ENCODE measurements at places on chromosomes 16 and 17. TPM values are rescaled to one million over a fixed set of nuclear protein-coding genes. Genes with fewer than 3 reads are reported as not detected.

GRCh38 chr17:80452173-80452915 lies 24.1 kb downstream of the NPTX1 start:
- DNase-seq: no peak

GRCh38 chr17:39863244-39863917 lies 731 bp downstream of the IKZF3 start:
- no peak for DNase-seq

GRCh38 chr17:73401911-73402310 lies 90.1 kb upstream of the CDC42EP4 start:
- DNase-seq: no peak

DNA sequence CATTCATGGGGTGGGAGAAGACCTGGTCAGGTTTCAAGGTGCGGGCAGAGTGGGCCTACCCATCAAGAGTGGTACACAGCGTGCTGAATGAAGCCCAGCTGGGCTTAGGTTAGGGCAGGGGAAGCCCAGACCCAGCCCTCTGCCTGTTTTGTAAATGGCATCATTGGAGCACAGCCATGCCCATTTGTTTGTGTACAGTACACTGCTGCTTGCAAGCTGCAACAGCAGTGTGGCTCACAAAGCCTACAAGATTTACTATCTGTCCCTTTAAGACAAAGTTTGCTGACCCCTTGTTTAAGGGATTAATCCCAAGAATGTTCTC lies 230.1 kb upstream of the TNRC6C start:
- no peak for DNase-seq

TBC1D3C gene
- total RNA-seq: 2.5 TPM

DNA sequence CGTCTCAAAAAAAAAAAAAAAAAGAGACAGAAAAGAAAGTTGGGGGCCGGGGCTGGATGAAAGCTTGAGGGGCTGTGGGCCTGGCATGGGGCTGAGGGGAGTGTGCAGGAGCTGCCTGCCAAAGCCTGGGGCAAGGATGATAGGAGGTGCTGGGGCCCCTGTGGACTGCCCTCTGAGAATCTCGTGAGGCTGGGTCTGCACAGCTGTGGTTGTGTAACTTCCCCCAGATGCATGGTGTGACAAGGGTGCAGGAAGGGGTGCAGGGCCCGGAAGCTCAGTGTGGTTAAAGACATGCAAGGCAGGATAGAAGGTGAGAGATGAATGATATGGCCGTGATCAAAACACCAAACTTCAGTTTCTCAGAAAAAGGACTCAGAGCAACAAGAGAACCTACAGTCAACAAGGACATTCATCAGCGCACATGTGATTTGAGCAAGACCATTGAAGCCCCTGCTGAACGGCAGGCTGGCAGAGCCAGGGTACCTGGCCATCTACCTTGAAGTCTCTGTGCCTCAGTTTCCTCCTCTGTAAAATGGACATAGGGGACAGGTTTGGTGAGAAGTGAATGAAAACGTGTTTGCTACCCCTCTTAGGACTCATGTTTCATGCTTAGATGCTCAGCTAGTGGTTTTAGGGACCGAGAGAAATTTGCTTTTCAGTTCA lies 9.6 kb downstream of the IL32 start:
- DNase-seq: peak; percentile 87

GRCh38 chr16:68756239-68756915 lies 19.3 kb downstream of the CDH1 start:
- peak; percentile 2 for DNase-seq

GRCh38 chr16:84832488-84833143 lies 12.8 kb downstream of the CRISPLD2 start:
- DNase-seq: no peak

GRCh38 chr16:27816561-27816960 lies 247.0 kb downstream of the GSG1L start:
- no peak for DNase-seq

- DNase-seq: no peak
Measured at GRCh38 chr17:3719265-3719664, 4.4 kb upstream of the HASPIN start.

DNA sequence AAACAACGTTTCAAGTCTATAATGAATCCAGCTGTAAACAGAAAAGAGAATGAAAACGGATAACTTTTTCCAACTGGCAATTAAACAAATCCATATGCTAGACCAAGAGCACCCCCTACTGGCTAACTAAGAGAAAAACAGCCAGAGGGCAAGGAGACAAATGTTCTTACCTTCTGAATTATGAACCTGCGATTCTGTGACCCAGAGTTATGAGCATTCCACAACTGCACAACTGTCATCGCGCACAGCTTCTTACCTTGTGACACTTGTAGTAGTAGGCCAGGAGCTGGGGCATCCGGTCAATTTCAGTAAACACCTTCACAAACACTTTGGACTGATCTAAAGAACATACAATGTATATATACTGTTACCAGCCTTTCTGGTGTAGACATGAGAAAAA lies 18.6 kb downstream of the COG7 start:
- no peak for DNase-seq

- no peak for DNase-seq
Measured at GRCh38 chr17:40726919-40727318, 23.4 kb upstream of the KRT24 start.

DNA sequence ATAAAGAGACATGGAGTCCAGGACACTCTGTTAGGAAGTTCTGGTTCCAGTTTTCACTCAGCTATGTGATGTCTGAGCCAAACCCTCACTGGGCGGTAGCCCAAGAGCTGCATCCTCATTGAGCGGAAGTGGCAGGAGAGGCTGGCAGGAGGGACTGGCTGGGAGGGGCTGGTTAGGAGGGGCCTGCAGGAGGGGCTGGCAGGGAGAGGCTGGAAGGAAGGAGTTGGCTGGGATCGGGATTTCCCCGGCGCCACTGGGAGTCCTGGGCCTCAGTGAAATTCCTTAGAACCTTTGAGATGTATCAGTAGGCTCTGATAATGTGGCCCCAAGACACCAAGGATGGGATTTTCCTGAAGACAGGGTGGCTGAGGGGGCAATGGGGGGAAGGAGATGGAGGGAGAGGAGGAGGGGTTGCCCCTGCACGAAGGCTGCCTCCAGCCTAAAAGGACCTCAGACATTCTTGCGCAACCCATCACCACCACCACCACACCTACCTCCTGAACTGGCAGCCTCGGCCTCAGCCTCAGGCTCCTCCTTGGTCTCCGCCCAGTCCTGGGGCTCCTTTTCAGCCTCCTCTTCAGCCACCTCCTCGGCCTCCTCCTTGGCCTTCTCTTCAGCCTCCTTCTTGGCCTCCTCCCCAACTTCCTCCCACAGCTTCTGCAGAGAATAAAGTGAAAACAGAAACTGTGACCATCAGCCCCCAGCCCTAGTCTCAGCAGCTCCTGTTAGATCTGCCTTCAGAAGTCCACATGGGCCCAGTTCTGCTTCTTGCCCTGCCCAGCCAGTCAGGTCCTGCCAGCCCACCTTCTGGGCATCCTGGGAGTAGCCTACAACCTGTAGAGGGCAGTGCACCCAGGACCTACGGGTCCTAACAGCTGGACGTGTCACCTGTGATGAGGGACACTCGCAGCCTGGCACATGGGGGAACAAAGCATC lies 31.7 kb downstream of the CNGB1 start:
- DNase-seq: no peak

DNA sequence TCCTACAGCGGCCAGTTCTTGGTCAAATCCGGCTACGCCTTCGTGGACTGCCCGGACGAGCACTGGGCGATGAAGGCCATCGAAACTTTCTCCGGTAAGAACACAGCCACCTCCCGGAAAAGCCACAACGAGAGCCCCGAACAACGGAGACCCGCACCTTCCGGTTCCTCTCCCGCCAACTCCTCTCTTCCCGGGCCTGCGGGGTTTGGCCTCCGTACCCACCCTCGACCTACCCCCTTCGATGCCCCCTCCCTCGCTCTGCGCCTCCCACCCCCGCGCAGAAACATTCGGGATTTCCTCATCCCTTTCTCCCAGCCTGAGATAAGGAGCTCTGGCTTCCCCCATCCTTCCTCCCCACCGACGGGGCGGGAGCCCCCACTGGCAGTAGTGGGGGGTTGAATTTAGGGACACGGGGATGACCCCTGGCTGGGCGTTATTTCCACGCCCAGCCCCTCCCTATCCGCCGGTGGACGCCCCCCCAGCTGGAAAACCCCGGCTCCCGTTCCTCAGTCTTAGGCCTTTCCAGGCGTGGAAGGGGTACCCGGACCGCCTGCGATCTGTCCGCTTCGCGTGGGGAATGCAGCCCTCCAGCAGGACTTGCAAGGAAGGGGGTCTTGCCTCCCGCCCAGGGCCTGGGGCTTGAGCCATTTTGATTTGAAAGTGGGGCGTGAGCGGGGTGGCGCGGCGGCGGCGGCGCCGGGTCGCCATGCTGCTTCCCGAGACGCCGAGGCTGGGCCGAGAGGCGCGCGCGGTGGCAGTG lies 822 bp downstream of the IGF2BP1 start:
- no peak for DNase-seq

DNA sequence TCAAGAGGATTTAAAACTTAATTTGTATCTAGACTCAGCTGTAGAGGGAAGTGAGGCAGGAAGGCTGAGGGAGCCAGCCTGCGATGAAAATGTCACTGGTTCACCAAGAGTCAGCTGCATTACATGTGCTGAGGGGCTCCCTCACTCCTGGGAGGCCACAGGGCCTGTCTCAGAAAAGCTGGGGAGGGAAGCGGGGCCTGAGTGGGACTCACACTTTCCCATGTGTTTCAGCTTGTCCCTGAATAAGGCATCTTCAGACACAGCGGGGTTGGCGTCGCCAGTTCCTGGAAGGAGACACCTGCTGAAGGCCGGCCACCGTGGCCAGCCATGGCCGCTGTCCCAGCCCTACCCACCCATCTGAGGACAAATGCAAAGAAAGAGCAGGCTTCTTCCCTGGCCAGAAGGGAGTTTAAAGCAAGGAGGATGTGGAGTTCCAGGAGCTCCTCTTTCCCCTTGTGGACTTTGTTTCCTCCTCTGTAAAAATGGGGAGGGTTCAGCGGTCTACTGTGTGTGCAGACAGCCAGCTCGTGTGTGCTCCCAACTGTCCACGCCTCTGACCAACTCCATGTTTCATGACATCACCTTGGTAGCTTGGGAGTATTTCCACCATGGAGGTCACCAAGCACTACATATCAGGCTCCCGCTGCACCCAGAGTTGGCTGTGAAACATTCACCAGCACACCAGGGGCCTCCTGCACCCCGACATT lies 19.2 kb upstream of the MRPS23 start:
- no peak for DNase-seq

DNA sequence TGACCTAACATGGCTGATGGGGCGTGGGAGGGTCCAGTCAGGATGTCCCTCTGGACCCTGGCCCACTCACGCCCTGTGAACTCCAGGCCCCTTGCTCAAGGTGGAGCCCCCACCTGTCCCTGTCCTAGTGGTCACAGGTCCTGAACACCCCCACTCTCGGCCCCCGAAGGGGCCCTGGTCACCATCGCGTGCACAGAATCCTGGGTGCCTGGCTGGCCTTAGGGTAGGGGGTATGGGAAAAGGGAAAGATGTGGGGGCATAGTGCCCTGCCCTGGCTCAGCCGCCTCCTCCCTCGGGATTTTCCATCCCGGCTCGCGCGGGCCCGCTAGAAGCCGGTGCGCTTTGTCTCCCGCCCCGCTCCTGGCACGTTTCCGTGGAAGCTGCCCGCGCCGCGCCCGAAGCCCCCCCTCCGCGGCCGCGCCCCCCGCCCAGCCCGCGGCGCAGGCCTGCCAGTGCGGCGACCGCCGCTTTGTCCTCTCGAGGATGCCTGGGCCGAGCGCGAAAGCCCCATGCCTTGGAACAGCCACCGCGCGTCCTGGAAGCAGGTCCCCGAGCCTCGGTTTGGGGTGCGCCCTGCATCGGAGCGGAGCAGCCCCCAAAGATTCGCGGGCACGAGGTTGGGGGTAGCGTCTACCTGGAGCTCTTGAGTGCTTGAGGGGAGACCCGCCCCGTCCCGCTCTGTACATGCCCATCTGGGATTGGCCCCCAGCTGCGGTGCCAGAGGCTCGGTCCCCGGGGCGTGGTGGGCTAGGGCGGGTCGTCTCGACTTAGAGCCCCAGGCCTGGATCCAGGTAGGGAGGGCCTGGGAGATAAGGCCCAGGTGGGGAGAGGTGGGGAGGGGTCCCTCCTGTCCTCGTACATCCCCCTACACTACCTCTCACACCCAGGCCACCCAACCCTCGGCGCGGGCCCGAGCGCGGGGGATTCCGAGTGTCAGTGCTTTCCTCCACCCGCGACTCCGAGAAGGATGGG lies 1.3 kb downstream of the SMPD3 start:
- DNase-seq: no peak

DNA sequence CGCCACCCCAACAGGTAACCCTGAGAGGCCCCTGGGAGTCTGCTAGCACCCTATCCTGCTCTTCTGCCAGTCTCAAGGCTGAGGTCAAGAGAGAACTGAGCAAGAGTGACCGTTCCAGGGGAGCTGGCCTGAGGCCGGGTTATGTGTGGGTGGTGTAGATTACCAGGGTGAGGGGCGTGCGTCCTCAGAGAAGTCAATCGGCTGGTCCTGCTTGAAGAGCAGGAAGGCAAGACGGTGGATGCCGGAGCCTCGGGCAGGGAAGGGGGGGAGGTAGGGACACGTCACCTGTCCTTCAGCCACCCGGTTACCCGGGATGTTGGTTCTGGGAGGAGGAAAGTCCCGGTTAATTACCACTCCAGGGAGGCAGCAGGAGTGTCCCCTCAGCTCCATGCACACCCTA lies 2.6 kb upstream of the TRIM65 start:
- no peak for DNase-seq

GRCh38 chr17:49365667-49366066 lies 3.6 kb upstream of the ZNF652 start:
- DNase-seq: no peak

- DNase-seq: peak; percentile 95
Measured at GRCh38 chr17:77127735-77128361, 12.9 kb upstream of the SEC14L1 start.

GRCh38 chr17:83135692-83136091 lies 56.3 kb downstream of the METRNL start:
- no peak for DNase-seq

- DNase-seq: no peak
Measured at GRCh38 chr17:46026166-46027047, 27.4 kb downstream of the STH start.

- no peak for DNase-seq
Measured at GRCh38 chr17:1267471-1267943, 2.7 kb upstream of the BHLHA9 start.

DNA sequence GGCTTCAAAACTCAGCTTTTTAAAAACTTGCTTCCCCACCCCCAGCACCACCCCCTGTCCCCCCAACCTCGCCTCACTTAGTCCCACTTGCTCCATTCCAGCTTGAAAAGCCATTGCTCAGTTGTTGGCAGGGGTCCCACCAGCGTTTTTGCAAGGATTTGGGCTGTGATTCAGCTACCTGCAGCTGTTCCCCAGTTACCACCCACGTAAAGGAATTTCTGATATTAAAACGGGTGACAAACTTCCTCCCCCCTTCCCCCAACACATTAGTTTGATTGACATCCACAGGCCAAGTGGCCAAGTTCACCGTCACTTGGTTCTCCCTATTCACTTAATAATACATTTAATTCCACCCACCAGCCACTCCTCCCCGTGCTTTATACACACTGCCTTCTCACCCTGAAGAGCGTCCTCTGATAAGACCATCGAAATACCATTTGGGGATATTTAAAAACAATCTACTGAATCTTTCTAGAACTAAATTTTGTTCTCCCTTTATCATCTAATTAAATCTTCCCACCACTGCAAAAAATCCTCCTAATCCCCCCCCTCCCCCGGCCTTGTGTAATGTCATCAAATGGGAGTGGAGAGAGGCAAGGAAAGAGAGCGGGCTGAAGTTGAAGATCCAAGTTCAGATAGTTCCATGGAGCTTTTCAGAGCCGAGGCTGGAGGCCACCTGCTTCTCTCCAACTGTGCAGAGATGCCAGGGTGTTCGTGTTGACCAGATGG lies 55.1 kb downstream of the SOX9 start:
- DNase-seq: no peak

- peak; percentile 45 for DNase-seq
Measured at GRCh38 chr17:21511363-21512195, 135.4 kb downstream of the KCNJ12 start.

All from T-cell (primary cell).